COLO829 (cell line): ENCODE measurements at places on chromosomes 4 and X.

DNA sequence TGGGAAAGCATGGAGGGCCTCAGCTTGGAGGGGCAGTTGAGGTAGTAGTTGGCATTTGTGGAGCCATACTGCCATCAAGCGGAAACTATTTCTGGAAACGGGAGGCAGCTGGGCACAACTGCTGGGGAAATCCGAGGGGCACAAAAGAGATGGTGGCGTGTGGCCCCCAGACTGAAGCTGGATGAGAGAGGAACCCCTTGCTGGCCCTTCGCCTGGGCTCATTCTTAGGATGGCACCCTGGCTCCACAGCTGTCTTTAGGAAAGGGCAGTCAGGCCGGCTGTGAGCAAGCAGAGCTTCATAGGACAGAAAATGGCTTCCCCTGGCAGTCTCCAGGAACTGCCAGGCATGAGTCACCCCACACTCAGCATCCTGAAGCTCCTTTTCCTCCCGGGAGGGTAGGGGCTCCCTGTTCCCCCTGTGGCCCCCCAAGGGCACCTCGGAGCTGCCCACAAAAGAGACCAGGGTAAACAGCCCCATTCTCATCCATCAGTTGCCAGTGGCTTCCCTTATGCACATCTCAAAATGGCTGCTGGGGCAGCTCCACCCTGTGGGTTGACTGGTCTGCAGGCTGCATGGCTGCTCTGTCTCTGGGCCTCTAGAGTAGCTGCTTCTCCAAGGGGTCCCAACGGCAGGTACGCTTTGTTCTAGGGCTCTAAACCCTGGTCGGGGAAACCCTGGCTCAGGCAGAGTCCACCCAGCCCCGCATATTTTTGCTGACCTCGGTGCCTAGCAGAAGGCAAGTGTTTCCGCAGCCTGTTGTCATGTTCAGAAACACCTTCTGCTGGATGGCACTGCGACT, 64.7 kb downstream of the NBDY start:
- DNase-seq, result no peak

GRCh38 chrX:12989461-12989860, 14.6 kb downstream of the TMSB4X start:
- no peak for DNase-seq

GRCh38 chr4:126267689-126268088, 952.9 kb downstream of the FAT4 start:
- DNase-seq, result no peak

DNA sequence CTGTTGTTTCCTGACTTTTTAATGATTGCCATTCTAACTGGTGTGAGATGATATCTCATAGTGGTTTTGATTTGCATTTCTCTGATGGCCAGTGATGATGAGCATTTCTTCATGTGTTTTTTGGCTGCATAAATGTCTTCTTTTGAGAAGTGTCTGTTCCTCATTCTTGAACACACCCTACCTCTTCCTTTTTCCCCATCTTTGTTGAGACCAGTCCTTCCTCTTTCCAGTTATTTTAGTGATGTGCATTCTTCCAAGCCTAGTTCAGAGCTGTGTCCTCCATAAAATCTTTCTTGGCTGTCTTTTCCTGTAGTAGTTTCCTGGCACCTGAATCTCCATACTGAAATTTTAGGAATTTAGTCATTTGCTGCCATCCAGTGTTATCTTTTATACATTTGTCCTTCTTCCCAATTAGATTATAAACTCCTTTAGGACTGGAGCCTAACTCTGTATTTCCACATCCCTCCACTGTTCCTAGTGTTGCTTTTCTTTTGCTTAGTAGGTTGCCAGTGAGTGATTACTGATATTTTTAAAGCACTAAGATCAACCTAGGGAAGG, 11.4 kb downstream of the FHIP1A start:
- DNase-seq, result no peak

DNA sequence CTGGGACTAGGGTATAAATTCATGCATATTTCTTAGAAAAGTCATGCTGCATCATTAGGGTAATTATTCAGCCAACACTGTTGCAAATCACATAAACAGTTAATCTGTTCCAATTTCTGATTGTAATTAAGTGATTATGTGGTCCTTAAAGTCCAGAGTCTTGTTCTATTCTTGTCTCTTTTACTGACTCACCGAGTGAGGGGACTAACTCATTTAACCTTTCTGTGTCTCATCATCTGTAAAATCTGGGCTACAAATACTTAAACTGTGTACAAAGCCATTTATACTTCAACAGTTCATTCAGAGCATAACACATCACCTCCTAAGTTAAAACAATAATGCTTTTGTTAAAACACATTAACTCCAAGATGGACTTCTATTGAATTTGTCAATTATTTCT, 65.4 kb upstream of the KLHL13 start:
- no peak for DNase-seq
